Activated CD4-positive, alpha-beta T cell treated with anti-CD3 and anti-CD28 coated beads, Interleukin-2, Interleukin-4, amounts not matched to agents 100 ng/mL and 50 ng/mL, durations not matched to agents 16 hours and 8 hours (primary cell): ENCODE measurements at places on chromosomes 7 and 10.
A peak's percentile ranks its signal among the peaks of the same experiment; 100 is the strongest.

GRCh38 chr10:34520084-34520483 is 295.0 kb downstream of the PARD3 start:
- DNase-seq: no peak

GRCh38 chr7:154553711-154554265 is 449.1 kb downstream of the PAXIP1 start:
- DNase-seq: no peak

- DNase-seq: no peak
Observed at GRCh38 chr10:36281831-36282331, 639.8 kb upstream of the FZD8 start.

- no peak for DNase-seq
Observed at GRCh38 chr10:77782328-77783061, 144.1 kb downstream of the DLG5 start.

- DNase-seq: peak; percentile 11
Observed at GRCh38 chr7:31883761-31884164, 186.4 kb downstream of the PDE1C start.

DNA sequence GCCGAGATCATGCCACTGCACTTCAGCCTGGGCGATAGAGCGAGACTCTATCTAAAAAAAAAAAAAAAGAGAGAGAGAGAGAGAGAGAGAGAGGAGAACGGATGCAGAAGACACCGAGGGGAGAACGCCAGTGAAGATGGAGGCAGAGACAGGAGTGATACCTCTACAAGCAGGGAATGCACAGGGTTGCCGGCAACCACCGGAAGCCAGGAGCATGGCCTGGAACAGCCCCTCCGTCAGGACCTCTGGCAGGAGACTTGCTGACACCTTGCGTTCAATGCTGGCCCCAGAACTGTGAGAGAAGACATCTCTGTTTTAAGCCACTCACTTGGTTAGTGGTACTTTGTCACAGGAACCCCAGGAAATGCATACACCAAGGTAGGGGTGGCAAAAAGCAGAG is 38.1 kb upstream of the DUSP5 start:
- DNase-seq: no peak

DNA sequence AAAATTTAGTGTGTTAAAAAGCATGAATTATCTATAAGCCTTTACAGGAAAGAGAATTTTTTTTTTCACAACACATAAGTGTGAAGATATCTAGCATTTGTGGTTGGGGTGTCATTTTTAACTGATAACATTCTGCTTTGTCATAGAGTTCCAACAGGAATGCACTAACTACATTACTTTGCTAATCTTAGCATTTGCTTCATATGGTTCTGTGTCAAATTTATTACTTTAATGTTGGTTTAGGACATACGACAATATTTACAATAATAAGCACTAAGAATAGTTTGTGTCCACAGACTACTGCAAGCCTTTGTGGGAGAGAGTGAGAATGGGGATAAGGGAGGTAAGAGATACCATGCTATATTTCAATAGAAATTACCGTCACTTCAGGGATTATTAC is 40.6 kb upstream of the MAGI2 start:
- DNase-seq: no peak

DNA sequence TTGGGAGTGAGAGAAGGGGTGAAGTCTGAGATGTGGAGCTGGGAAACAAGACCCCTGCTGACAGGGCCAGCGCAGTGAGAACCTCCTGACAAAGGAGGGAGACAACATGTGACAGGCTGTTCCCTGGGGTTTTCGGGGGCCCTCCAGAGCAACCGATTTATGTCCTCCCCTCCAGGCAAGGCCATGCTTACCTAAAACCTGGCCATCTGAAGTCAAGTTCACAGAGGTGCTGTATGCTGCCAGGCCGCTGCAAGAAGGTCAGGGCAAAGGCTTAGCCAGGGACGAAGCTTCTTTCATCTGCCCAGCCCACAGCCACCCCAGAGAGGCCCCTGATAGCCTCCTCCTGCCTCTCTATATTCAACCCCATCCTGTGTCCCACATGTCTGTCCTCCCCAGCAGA is 20.6 kb downstream of the NPC1L1 start:
- no peak for DNase-seq

DNA sequence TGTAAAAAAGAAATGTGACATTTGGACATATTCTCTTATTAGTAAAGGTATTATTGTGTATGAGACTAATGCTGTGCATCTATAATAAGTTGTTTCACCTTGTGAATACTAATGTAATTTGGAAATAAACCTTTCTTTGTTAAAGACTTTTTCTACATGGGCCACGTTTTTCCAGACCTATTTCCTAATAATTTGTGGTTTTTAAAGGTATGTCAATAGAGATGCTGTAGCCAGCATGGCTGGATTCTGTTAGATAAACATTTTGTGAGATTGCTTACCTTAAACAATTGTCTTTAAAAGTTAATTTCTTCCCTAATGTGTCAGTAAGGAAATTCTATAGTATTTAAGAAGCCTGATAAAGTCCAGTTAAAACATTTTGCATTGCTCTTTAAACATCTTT is 56.0 kb downstream of the KAT6B start:
- DNase-seq: no peak

DNA sequence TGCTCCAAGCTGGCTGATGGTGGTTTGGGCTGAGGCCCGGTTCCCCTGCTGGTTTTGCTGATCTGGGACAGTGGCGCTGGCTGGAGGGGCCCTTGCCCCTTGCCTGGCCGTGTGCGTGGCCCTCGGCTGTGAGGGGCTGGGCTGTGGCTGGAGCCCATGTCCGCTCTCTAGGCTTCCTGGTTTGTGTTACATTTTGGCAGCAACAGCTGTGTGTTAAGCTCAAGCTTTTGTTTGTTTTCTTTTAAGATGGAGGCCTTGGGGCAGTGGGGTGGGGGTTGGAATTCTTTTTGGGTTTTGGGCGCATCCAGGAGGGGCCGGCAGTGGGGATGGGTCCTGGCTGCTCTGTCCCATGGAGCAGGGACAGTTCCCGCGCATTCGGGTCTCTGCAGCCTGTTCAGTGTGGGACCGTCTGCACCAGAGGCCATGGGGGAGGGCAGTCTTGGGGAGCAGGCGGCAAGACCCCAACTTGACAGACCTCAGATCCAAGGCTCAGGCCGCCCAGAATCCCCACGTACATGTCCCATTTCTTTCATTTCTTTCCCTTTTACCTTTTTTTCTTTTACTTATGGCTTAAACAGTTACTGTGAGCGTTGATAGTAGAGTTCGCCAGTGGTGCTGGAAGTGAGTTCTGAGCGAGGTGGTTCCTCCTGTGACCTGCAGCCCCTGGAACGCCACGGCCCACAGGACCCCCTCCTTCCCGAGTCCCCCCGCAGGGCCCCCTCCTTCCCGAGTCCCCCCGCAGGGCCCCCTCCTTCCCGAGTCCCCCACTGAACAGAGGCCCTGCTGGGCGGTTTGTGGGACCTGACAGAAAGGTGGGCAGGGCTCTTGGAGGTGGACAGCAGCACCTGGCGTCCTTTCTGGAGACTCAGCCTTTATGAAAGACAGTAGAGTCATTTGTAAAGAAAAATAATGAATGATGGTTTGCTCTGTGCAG is 75.3 kb downstream of the INPP5A start:
- DNase-seq: no peak

GRCh38 chr7:126157391-126157790 is 1095.3 kb downstream of the GRM8 start:
- DNase-seq: no peak

DNA sequence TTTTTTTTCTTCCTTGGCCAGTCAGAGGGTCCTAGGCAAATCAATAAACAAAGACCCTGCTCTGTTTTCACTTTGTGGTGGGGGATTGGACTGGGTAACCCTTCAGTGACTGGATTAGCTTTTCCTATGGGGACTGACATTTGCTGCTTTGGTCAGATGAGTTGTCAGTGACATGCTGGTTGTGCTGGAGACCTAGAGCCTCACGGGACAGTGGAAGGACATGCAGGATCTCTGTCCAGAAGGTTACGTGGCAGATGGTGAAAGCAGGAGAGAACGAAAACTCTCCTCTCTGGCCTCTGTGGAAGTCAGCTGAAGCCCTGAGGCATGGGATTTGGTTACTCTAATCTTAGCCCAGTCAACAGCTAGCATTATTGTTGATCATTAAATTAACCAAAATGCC is 90.0 kb upstream of the BMPER start:
- DNase-seq: no peak

DNA sequence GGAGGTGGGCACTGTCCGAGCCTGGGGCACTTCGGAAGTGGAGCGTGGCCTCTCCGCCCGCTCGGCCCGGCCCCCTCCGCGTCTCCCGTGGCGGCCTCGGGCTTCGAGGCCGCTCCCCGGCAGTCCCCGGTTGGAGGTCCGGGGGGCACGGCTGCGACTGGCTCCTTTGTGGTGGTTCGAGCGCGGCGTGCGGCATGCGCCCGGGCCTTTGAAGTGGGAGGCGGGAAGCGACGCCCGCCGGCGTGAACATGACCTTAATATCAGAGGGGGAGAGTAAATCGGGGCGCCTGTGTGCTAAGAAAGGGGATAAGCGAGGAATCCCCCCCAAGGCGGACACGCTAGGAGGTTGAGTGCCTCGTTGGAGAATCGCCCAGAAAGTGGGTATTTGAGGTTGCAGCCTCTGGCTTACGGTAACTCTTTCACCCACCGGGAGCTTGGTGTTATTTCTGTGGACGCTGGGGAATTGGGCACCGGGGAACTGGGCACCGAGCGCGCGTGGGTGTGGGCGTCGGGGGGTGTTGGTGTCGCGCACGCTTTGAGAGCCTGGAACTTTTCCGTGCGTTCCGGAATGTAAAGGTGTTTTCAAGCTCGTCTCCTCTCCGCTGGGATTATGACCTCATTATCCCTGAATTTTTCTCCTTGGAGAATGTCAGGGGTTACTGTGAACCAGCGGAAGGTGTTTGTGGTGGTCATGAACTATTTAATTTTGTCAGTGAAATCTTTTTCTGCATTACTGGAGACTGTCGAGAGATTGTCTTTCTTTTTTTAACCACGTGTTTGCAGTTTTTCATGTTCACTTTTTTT is 660 bp downstream of the SUV39H2 start:
- DNase-seq: peak; percentile 17

- no peak for DNase-seq
Observed at GRCh38 chr7:83439026-83439425, 209.9 kb downstream of the SEMA3E start.

DNA sequence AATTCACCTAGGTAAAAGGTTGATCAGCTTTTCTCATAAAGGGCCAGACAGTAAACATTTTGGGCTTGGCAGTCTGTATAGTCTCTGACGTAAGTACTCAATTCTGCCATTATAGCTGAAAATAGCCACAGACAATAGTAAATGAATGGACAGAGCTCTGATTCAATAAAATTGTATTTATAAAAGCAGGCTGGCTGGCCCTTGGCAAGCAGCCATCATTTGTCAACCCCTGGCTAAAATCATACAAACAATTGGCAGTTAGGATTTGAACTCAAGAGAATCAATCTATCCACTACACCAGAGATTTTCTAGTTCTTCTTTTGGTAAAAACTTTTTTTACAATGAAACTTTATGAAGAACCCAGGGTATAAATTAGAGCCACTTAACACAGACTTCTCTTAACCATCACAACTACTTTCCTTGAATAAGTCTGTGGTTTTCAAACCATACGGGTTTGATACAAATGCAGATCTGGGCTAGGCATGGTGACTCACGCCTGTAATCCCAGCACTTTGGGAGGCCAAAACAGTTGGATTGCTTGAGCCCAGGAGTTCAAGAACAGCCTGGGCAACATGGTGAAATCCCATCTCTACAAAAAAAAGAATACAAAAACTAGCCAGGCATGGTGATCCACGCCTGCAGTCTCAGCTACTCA is 124.5 kb downstream of the SLC16A9 start:
- DNase-seq: no peak

DNA sequence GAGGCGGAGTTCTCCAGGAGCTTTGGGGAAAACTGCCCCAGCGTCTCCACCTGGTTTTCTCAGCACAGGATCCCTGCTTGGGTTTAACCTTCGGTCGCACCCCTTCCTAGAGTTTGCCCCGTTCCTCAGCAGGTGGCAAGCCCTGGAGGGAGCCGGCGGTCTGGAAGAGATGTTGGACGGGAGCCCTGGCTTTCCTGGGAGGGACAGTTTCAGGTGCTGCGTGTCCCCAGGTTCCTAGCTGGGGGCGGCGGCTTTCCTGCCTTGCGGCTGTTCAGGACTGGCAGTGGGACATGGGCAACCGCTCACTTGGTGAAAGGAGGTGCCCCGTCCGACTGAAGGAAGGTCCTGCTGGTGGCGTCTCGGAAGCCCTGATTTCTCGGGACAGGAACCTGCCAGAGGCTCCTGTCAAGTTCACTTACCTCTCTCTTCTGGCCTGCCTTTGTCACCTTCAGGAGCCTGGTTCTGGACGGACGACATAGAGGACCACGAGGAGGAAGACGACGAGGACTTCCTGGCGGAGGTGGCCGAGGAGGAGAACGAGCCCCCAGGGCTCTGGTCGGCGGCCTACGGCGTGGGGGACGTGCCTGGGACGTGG is 14.8 kb downstream of the ZNF316 start:
- no peak for DNase-seq

- DNase-seq: no peak
Observed at GRCh38 chr10:3426190-3426845, 253.7 kb upstream of the PITRM1 start.

DNA sequence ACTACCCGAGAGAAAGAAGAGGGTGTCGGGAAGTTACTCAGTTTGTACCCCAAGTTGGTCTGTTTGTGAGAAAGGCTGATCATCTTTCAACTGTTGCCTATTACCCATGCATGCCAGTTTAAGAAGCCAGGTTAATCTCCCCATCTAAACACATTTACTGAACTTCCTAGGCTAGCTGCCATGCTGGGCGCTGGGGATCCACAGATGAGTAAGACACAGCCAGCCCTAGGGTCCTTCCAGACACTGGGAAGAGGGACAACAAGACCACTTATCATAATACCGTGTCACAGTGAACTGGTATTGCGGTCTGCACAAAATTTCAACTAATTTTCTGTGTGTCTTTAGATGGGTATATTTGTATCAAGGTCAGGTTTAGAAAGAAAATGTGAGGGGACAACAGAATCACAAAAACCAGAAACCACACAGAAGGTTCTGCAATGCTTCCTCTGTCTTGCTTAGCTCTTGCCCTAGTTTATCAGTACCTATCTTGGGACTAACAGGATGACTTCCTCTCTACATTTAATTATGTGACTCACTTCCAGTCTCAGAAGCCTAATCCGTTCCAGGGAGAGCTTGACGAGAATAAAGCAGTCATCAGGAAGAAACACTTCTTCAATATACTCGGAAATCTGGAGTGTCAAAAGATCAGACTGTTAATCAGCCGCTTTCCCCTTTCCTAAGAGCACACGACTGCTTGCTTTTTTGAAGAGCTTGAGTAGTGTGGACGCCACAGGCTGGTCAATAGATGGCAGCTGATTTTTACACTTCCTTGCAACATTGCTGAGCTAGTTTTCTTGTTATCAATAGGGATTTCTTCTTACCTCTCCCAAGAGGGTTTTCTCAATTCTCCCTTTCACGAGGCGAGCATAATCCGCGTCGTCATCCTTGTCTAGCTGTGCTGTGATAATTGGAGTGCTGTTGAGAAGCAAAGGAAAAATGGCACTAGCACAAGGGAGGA is 45.7 kb downstream of the POLR3A start:
- no peak for DNase-seq

DNA sequence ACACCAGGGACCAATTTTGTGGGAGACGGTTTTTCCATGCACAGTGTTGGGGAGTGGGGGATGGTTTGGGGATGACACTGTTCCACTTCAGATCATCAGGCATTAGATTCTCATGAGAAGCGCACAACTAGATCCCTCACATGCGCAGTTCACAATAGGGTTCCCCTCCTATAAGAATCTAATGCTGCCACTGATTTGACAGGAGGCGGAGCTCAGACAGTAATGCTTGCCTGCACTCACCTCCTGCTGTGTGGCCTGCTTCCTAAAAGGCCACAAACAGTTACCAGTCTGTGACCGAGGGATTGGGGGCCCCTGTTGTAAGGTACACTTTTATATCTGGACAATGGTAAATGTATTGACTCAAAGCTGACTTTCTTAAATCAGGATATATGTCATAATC is 45.6 kb upstream of the TRIL start:
- DNase-seq: no peak

GRCh38 chr10:17375936-17376584 is 78.3 kb downstream of the ST8SIA6 start:
- peak; percentile 30 for DNase-seq
